ENCODE measurements at places on chromosomes 11 and 22.
A peak's percentile ranks its signal among the peaks of the same experiment; 100 is the strongest.

DNA sequence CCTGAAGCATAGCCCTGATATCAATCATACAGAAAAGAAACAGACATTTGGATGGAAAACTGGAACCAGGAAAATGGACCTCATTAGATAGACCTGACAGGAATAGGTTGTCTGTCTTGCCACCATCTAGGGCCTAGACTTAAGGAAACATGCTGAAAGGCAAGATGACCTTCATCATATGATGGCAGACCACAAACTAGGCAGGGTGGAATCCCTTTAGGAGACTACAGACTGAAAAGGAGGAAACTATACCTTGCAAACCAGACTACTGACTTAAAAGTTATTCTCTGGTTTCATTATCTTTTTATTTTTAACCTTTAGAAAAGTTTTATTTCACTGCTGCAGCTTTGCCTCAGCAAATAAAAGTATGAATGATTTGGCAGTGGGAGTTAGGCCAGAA is 20.3 kb downstream of the SBF2 start:
- DNase-seq, result no peak

DNA sequence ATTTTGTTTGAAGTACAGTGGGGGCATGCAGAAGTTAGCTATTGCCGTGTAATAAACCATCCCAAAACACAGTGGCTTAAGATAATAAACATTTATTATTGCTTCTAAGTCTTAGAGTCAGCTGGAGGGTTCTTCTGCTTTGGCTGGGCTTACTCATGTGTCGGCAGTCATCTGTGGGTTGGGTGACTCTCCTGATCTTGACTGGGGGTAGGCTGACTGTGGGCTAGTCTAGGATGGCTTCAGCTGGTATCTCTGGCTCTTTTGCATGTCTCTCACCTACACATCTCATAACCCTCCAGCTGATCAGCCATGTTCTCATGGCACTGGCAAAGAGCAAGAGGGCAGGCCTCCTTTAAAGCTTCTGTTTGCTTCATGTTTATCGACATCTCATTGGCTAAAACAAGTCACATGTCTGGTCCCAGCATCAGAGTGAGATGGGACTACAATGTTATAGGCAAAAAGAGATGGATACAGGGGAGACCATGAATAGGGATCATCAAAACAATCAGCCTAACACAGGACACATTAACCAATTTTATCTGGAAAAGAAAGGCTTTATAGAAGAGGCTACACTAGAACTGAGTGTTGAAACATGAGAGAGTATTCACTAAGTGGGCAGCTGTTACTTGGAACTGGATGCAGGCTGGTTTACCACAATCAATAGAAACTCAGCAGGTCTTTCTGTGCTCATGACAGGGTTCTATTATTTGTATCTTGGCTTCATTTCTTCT is 5.1 kb downstream of the LRRC51 start:
- DNase-seq, result no peak

DNA sequence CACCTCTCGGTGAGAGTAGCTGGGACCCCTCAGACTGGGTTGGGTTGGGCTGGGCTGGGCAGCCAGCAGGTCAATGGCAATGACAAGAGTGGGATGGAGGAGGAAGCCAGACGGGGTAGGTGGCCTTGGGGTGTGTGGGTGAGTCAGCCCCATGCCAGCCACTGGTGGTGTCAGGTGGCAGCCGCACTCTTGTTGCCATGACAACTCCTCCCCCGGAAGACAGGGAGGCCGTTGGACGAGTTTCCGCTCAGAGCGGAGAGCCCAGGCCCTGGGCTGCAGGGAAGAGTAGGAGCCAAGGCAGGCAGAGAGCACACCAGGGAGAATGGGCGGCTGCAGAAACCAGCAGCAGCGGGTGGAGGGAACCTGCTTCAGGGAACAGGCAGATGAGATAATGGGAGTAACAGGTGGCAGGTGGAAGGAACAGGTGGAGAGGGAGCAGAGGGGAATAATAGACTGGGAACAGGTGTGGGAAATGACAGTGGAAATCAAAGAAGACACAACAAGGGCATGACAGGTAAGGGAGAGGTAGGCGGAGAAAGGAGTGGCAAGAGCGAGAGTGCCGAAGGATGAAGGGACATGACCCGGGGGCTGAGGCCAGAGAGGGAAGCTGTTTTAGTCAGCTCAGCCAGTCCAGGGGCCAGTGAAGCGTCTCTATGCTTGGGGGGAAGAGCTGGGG is 8.7 kb downstream of the SPTBN2 start:
- no peak for DNase-seq

- DNase-seq, result no peak
Observed at GRCh38 chr11:34570584-34570983, 50.3 kb upstream of the EHF start.

DNA sequence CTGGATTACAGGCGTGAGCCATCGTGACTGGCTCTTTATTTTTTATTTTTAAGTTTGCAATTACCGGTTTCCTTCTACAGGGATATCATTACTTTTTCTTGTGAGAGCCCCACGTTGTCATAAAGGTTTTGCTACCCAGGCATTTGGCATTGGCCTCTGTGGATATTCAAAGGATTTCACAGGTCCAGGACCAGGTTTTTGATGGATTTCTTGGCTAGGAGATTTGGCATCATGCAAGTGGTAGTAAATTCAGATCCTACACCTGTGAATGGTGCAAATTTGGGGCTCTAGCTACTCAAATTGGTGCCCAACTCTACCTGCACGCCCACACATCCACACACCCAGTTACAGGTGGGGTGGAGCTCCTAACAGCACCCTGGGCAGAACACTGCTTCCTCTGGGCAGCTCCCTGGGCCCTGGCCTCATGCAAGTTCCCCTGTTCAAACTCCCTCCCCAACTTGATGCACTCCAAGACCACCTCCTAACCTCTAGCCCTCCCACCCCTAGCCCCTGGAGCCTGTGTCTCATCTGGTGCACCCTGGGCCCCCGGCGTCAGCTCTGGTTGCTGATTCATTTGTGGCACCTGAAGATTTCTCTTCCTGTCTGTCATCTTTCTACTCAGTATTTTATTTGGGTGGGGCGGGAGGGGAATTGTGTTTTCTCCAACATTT is 9.3 kb upstream of the MRGPRD start:
- DNase-seq, result no peak

DNA sequence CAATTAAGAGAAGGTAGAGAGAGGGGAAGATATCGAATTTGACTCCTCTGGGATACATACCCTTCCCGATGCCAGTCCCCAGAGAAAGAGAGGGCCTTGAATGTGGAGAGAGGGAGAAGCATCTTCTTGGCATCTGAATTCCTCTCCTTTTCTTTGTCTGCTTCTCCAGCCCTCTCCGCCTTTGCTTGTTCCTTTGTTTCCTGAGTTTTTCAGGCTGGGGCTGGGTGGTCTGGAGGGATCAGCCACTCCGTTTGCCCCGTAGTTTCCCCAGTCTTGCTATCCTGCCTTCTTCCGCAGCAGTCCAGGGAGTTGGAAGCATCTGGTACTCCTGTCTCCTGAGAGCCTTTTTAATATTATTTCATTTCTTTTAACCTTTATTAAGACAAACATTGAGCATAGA is 107.1 kb upstream of the CADM1 start:
- DNase-seq, result no peak

GRCh38 chr11:76455331-76455730 is 10.5 kb downstream of the EMSY start:
- DNase-seq, result no peak

- no peak for DNase-seq
Observed at GRCh38 chr11:81026032-81026431, 1585.2 kb upstream of the TENM4 start.

DNA sequence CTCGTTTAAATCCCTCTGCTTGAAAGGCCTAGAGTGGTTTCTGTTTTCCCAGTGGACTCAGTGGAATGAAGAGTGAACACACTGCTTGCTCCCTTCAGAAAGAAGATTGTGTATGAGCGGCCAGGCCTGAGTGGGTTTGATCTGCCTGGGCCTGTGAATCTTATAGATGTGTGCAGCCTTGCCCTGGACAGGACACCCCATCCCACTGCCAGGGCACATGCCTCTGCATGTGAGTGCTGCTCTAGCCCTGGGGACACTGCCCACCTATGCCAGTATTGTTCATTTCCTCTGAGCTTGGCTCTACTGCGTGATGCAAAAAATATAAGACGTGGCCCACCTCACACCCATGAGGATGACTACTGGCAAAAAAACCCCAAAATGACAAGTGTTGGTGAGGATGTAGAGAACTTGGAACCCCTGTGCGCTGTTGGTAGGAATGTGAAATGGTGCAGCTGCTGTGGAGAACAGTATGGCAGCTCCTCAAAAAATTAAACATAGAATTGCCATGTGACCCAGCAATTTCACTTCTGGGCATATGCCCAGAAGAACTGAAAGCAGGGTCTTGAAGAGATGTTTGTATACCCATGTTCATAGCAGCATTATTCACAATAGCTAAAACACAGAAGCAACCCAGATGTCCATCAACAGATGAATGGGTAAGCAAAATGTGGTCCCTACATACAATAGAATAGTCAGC is 27.3 kb upstream of the NECTIN1 start:
- DNase-seq, result no peak

GRCh38 chr11:111441443-111441842 is 62.4 kb upstream of the POU2AF1 start:
- DNase-seq, result no peak

GRCh38 chr11:10440401-10440800 is 14.7 kb upstream of the AMPD3 start:
- no peak for DNase-seq

GRCh38 chr11:125626288-125626950 is 1.5 kb downstream of the CHEK1 start:
- no peak for DNase-seq

GRCh38 chr11:10845589-10845988 is 12.3 kb downstream of the ZBED5 start:
- no peak for DNase-seq

DNA sequence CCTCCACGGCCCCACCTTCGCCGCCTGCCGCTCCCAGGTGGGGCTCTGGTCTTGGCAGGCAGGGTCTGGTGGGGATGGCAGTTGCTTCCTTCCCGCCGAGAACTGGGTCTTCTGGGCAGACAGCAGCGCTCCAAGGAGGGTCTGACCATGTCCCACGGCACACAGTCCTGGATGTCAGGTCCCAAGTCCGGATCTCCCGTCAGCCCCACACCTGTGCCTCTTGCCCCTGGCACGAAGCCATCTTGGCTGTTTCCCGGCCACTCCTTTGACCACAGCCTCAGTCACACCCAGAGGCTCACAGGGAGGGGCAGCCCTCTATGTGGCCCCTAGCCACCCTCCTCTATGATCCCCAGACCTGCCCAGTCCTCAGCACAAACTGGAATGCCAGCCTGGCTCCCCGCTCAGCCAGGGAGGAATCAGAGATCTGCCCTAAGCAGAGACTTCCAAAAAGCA is 14.3 kb downstream of the MUC5B start:
- DNase-seq, result no peak

GRCh38 chr22:36235585-36235984 is 3.7 kb downstream of the APOL2 start:
- no peak for DNase-seq

- DNase-seq, result no peak
Observed at GRCh38 chr11:47241841-47242301, 6.7 kb downstream of the ACP2 start.

DNA sequence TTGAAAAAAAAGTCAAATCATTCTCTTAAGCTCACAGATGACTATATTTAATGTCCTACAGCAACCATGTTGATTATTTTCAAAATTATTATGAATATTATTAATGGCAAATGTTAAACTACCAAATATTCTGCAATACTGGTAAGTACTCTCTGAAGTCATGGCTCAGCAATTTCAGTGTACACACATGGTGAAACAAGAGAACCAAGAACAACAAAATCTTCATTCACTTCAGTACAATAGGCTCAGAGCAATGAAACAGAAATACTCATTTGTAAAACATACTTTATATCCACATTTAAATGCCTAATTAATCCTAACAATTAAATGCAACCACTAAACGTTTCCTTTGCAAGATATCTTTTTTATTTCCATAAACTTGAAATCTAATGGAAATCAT is 347.2 kb downstream of the TTC28 start:
- DNase-seq, result no peak

DNA sequence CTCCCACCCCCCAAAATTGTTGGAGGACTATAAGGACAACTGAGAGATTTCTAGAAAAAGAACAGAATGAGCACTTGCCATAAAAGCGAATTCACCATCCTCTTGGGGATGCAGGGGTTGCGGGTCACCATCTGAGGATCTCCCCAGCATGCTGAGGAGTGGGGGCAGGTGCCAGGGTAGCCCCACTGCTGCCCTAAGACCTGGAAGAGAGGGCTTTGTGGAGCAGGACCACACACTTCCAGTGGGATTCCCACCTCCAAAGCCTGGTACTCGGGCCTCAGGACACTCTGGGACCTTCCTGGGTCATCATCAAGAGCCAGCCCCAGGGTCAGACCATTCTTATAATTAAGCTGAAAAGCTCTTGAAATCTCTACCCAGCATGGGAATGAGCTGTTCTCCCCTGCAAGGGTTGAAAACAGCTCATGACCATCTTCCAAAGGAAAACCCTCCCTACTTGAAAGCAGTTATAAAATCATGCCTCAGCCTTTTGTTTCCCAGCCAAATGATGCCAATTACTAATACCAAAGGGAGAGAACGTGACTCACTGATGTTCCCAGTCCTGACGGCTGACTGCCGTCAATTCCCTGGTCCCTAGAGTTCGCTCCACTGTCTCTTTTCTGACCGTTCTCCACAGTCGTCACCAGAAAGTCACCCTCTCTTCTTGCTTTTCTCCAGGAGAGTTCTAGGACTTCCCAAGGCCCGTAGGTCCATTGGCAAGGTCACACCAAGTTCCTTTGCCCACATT is 76.8 kb upstream of the CREB3L1 start:
- no peak for DNase-seq

DNA sequence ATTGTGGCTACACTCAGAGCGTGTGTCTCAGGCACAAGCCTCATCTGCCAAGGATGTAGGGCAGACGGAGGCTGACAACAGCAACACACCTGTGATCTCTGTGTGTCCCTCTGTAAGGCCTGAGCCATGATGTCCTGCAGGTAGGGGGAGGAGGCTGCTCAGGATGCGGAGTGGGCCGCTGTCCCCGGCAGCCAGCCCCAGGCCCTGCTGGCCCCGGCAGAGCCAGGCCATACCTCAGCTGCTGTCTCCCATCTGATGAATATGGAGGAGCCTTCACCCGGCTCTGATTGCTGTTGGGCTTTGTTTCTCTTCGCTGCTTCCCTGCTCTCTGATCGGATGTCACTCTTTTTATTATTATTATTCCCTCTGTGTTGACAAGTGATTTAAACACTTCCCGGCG is 83.6 kb upstream of the NCAM1 start:
- no peak for DNase-seq

GRCh38 chr11:104531075-104531474 is 367.1 kb upstream of the PDGFD start:
- no peak for DNase-seq

GRCh38 chr22:50498322-50498890 is 9.1 kb downstream of the LMF2 start:
- peak; percentile 92 for DNase-seq

- no peak for DNase-seq
Observed at GRCh38 chr22:38075105-38075825, 8.7 kb downstream of the SLC16A8 start.

Measured in lower leg skin (tissue), 4 donors.